ENCODE measurements at places on chromosomes 2 and 18. TPM values are rescaled to one million over a fixed set of nuclear protein-coding genes. Genes with fewer than 3 reads are reported as not detected.

- peaks cover 16% of the 10 kb centered on the region for H3K4me1 ChIP-seq
- no peak overlapping the region for H3K27ac ChIP-seq
Measured at GRCh38 chr2:66362701-66363100, 72.2 kb upstream of the MEIS1 start.

GRCh38 chr2:225608136-225608535 lies 208.6 kb downstream of the NYAP2 start:
- H3K27ac ChIP-seq, result no peak overlapping the region
- H3K27me3 ChIP-seq, result peaks cover 7% of the 10 kb centered on the region
- H3K36me3 ChIP-seq, result no peaks in the 10 kb centered on the region
- H3K4me3 ChIP-seq, result no peak overlapping the region
- no peak for DNase-seq

- H3K27me3 ChIP-seq, result no peaks in the 10 kb centered on the region
- H3K36me3 ChIP-seq, result no peaks in the 10 kb centered on the region
- DNase-seq, result no peak
- H3K27ac ChIP-seq, result no peak overlapping the region
Measured at GRCh38 chr2:85164145-85164569, 31.0 kb downstream of the TCF7L1 start.

The ATP6V1C2 gene
- not detected for total RNA-seq

DNA sequence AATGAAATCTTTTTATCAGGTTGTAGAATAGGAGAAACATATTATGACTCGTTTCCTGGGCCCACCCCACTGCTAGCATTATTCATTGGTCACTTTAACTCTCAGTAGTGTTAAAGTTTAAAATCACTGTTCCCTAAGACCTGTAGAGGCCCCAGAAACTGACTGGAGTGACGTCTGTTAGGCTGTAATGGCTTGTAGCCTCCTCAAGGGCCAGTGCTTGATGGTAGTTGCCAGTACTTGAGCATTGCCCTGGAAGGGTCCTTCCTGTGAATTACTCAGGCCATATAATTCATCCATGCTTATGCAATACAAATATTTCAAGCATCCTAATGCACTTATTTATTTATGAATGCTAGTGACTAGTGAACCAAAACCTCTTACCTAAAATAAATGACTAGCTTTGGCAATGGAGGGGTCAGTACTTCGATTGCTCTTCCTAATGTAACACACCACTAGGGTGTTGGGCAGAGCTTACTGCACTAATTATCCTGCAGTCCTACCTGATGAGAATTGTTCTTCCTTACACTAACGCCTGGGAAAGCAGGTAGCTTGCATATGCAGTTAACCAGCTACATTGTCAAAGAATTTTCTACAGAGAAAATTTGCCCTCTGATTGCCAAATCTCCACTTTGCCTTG lies 31.2 kb downstream of the ARHGAP25 start:
- H3K27ac ChIP-seq, result no peak overlapping the region
- no peaks in the 10 kb centered on the region for H3K36me3 ChIP-seq
- no peak for DNase-seq
- peaks cover 45% of the 10 kb centered on the region for H3K4me1 ChIP-seq
- H3K4me3 ChIP-seq, result no peak overlapping the region

GRCh38 chr2:152825834-152826233 lies 107.4 kb downstream of the ARL6IP6 start:
- no peak overlapping the region for H3K4me3 ChIP-seq
- H3K27ac ChIP-seq, result no peak overlapping the region
- DNase-seq, result no peak
- H3K27me3 ChIP-seq, result no peaks in the 10 kb centered on the region
- 0 out of 2 replicates have a peak, but pooled peaks cover 2% of the 10 kb centered on the region for H3K4me1 ChIP-seq

All from SJSA1 (cell line).